Testis (tissue), 5 donors: ENCODE measurements at places on chromosomes 7 and 10. TPM values are rescaled to one million over a fixed set of nuclear protein-coding genes. Genes with fewer than 3 reads are reported as not detected.

DNA sequence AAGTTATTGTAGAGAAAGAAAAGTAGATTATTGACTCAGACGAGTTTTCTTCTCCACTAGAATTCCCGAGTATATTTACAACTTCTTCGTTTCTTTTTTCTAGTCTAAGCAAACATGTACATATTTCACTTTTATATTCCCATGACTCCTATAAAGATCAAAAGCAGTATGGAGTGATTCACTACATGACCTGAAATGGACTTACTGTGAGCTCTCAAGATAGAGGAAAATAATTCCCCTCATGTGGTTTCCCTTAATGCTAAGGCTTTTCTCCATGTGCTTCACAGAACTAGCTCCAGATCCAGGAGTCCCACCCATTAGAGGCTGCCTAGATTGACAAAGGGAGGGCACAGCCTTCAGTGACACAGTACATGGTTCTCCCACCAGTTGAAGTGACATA lies 823.1 kb upstream of the LRRTM3 start:
- DNase-seq = no peak

DNA sequence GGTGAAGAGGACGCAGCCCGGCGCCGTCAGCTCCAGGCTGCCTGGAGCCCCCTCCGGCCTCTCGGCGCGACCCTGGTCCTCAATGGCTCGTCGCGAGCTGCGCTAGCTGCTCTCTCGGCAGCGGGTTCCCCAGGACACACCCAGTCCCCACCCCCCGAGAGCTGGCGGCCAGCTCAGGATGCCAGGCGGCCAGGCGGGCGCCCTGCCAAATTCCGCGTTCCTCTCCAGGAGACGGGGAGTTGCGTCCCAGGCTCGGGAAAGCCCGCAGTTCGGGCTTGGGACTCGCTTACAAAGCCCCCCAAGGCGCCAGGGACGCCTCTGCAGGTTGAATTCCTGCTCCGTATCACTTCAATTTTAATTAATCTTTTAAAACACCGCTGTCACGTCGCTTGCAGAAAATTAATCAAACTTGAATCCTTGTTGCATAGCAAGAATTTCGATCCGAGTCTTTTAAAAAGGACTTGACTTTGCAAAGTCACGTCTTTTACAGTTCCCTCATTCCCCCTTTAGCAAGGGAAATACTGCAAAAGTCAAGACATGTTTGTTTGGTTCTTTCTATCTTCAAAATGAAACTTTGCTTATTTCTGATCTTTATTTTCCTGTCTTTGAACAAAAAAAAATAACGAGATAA lies 28.2 kb downstream of the SKIDA1 start:
- DNase-seq = peak; percentile 95

DNA sequence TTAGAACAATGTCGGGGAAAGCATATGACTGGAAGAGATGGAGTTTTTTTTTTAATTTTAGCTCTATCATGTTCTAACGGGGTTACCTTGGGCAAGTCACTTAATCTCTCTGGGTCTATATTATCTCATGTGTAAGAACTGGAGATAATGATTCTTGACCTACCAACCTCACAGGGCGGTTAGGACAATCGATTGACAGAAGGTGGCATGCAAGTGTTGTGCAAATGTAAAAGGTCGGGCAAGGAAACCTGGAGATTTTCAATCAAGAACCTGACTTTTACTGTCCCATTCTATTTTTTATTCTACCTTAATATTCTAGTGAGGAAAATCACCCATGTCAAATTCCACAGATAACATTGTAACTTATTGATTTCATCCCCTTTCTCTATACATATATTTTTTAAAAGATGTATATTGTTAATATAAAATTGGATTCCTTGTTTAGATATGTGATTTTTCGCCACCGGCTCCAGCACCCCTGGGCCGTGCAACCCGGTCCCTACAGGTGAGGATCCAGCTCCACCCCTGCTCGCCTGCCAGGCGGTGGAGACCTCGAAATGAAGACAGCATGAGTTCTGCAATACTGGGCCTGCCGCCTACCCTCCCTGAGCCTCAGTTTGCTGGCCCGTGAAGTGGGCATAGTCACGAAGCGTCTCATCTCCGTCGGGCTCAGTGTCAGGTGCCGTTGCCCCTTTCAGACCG lies 497.6 kb upstream of the PHF14 start:
- no peak for DNase-seq

GRCh38 chr10:76086170-76086760 lies 654.8 kb downstream of the LRMDA start:
- DNase-seq = no peak

DNA sequence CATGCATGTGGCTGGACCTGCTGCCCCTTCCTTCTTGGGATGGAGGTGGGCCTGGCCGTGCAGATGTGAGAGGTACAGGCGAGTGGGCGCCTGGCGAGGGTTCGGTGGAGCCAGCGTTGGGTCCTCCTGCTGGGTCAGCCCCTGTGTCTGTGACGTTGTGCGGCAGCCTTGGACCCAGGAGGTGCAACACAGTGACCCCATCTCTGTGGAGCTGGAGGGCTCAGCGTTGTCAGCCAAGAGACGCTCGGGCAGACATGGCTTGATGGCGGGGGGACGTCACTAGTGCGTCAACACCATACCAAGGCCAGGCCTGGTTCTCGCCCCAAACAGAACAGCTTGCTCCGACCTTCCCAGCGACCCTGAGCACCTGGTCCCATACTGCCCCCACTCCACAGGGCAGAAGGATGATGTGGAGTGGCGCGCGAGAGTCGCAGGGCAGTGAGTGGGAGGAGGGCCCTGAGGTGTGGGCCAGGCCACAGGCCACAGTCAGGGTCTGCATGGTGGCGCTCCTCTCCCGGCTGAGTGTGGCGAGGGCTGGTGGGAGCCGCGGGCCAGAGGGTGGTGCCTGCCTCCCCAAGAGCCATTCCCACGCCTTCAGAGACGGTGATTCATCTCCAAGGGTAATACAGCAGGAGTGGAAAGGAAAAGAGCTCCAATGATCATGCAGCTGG lies 184.4 kb downstream of the DNAJB6 start:
- DNase-seq = peak; percentile 8

DNA sequence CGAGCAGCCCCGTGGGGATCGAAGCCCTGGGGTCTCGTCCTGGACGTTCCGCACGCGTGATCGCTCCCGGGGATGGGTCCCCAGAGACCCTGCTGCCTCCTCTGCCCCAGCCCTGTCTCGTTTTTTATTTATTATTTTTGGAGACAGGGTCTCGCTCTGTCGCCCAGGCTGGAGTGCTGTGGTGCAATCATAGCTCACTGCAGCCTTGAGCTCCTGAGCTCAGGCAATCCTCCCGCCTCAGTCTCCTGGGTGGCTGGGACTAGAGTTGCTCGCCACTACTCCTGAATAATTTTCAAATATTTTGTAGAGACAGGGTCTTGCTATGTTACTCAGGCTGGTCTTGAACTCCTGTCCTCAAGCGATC lies 319 bp upstream of the STX1A start:
- no peak for DNase-seq

The IDI2 gene
- total RNA-seq = 1.1 TPM

GRCh38 chr10:132096863-132097478 lies 31.2 kb downstream of the JAKMIP3 start:
- no peak for DNase-seq

DNA sequence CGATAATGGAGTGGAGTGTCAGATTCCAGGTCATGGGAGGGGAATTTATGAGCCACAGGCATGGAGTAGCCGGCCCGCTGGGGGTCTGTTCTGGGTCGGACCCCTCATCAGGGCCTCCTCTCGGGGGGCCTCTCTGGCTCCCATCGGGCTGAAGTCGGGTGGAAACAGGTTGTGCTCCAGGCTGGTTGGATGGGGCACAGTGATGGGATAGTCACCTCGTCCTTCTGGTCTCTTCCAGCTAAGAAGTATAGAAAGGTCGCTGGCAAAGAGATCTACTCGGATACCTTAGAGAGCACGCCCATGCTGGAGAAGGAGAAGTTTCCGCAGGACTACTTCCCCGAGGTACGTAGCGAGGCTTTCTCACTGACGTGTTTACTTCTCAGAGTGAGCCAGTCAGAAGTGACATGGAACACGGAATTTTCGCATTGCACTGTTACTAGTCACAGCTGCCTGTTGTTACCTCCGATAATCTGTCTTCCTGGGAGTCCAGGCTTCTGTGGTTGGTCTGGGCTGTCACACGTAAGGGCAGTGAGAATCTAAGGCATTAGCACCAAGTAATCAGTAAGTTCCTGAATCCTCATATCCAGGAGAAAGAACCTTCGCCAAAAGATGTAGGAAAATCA lies 88.3 kb downstream of the NKX6-2 start:
- DNase-seq = no peak

DNA sequence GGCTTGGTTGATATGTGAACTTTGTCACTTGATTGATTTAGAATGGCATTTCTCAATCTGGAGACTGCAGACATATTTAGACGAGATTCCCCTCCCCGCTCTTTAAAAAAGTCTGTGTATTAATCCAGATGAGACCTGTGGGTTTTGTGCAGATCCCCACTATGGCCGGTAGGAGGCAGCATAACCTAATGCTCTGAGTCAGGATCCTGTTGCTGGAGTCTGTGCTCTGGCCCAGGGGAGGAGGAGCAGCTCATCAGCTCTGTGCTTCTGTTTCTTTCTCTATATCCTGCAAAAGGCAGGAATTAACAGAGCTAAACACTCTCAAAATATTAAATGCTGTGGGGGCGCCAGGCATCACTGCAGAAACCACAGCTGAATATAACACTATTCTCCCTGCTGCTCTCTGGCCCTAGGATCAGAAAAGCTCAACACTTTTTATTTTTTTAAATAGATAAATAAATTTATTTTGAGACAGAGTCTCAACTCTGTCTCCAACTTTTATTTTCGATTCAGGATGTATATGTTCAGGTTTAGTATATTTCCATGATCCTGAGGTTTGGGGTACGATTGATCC lies 23.9 kb upstream of the SEPHS1 start:
- DNase-seq = peak; percentile 83

The COL13A1 gene
- 1.5 TPM for total RNA-seq

GRCh38 chr7:81790686-81791085 lies 20.8 kb upstream of the HGF start:
- DNase-seq = no peak

The CRHR2 gene
- 1.2 TPM for total RNA-seq

The KLF14 gene
- 1.5 TPM for total RNA-seq

DNA sequence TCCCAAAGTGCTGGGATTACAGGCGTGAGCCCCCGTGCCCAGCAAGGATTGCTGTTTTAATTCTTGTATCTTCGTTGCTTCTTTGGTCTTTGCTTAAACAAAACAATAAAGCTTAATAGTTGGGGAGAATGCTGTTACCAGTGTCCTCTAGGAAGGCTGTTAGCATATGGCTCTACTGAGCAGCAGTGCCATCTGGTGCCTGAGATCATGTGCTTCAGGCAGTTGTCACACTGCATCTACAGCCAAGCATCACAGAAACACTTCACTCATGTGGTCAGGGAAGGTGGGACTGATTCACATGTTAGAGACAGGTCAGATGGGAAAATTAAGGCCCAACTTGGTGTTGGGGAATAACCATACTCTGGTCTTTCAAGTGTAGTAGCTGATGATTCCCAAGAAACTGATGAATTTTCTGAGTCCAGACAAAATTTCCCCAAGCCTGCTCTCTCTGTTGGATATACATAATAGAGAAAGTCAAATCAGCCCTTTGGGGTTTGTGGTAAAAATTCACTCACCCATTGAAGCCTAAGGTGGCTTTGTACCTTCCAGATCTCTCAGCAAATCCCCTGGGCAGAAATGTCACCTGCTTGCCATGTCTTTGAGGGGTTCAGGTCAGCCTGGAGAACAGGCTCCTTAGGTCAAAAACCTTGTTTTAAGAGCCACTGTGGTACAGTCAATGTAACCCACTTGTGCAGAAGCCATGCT lies 28.4 kb downstream of the UBE2D4 start:
- DNase-seq = peak; percentile 57

The SMC3 gene
- 65.4 TPM for total RNA-seq

DNA sequence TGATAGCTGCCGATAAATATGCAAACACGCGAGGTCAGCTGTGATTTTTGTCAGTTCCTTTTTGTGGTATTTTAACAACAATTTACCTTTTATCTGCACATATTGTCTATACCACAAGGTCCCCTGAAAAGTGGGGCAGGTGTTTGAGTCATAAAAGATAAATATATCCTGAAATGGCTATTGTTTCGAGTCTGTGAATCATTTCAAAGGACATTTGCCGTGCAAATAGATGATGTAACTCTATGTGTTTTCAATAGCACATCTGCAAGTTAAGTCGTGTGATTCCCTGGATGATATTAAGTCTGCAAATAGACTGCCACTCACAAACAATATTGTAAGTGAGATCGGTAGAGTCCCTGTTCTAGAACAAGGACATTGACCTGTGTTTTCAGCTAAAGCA lies 193.0 kb upstream of the PITRM1 start:
- DNase-seq = no peak

The GDF2 gene
- total RNA-seq = 0.39 TPM

DNA sequence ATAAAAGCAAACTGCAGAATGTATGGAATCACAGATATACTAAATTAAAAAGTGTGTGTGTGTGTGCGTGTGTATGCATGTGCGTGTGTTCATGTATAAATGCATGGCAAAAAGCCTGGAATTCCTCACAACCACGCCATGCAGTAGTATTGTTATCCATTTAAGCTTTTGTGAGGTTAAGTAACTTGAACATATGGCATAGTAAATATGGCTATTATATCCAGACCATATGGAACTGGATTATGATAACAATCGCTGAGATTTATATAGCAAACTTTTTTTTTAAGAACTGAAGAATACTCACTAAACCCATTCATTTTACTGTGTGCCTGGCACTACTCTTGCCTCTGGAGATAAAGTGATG lies 22.3 kb upstream of the NANOS1 start:
- DNase-seq = no peak

The ELMO1 gene
- 47.2 TPM for total RNA-seq

The LIPJ gene
- total RNA-seq = 3.5 TPM

The CALML5 gene
- not detected for total RNA-seq

The NODAL gene
- total RNA-seq = 3.0 TPM

GRCh38 chr10:44244745-44245600 lies 139.9 kb downstream of the CXCL12 start:
- no peak for DNase-seq

- DNase-seq = no peak
Measured at GRCh38 chr7:106788637-106789036, 76.4 kb upstream of the PIK3CG start.

DNA sequence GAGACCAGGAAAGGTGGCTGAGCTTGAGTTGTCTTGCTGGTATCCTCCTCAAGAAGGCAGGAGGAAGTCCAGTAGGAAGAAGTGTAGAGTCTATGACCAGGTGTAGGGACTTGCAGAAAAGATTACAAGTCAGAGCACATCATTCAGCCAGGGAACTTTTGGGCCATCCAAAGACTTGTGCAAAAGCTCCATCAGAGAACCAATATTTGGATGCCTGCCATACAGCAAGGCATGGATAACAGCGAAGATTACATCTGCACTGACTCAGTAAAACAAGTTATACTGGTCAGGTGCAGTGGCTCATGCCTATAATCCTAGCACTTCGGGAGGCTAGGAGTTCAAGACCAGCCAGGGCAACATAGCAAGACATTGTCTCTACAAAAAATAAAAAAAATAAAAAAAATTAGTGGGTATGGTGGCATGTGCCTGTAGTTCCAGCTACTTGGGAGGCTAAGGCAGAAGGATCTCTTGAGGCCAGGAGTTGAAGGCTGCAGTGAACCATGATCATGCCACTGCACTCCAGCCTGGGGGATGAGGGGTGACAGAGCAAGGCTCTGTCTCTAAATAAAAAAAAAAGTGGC lies 13.2 kb upstream of the NMT2 start:
- DNase-seq = no peak

GRCh38 chr10:70090951-70091350 lies 38.3 kb downstream of the MACROH2A2 start:
- DNase-seq = no peak

The TBC1D12 gene
- total RNA-seq = 23.1 TPM

- DNase-seq = no peak
Measured at GRCh38 chr10:104563548-104563947, 77.5 kb upstream of the SORCS3 start.

GRCh38 chr7:116167177-116167576 lies 43.2 kb upstream of the TES start:
- DNase-seq = no peak

The MYO3A gene
- total RNA-seq = 21.1 TPM
